ENCODE measurements at places on chromosomes 3 and 15.

- no peak for DNase-seq
Measured at GRCh38 chr3:148718982-148719862, 21.5 kb downstream of the AGTR1 start.

DNA sequence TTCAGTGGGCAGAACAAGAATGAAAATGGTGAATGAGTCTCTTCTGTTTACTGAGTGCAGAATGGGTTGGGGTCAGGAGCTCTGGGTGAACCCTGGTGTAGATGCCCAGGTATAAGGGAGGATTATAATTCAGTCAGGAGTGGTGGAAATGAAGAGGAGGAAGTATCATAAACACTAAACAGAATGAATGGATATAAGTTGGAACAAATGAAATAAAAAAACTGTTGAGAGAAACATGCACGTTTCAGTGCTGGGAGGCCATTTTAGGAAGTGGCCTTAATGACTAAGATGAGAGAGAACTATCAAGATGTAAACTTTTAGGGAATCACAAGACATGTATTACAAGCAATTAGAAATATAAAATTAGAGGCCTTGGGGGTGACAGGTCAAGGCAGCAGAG is 32.8 kb upstream of the LEKR1 start:
- DNase-seq, result no peak

- DNase-seq, result no peak
Measured at GRCh38 chr15:69992348-69992747, 105.4 kb downstream of the TLE3 start.

GRCh38 chr3:171429635-171430034 is 30.6 kb downstream of the TNIK start:
- no peak for DNase-seq

DNA sequence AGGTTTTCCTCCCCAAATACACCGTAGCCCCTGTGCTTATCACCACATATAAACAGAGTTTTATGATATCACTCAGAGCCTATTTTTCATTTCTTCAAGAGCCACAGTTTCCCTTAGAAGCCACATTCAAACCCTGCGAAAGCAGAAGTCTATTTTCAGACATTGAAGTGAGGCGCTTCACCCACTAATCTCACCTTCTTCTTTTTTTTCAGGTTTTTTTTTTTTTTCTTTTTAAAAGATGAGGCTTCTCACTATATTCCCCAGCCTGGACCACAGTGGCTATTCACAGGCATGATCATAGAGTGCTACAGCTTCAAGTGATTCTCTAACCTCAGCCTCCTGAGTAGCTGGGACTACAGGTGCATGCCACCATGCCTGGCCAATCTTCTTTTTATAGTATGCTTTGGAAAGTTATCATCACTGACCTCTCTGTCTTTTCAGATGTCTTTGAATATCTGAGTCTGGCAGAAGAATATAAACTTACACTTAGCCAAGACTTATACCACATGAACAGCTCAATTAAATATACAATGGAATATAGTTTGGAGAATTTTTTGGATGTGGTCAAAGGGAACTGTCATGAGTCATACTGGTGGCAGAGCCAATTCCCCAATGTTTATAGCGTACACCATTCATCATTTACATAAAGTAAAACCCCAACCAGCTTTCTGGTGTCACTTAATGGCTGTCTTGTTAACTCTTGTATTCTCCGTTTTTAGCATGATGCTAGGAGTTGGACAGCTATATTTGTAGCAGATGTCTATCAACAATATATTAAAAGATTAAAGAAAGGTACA is 59.7 kb upstream of the CCDC50 start:
- no peak for DNase-seq

DNA sequence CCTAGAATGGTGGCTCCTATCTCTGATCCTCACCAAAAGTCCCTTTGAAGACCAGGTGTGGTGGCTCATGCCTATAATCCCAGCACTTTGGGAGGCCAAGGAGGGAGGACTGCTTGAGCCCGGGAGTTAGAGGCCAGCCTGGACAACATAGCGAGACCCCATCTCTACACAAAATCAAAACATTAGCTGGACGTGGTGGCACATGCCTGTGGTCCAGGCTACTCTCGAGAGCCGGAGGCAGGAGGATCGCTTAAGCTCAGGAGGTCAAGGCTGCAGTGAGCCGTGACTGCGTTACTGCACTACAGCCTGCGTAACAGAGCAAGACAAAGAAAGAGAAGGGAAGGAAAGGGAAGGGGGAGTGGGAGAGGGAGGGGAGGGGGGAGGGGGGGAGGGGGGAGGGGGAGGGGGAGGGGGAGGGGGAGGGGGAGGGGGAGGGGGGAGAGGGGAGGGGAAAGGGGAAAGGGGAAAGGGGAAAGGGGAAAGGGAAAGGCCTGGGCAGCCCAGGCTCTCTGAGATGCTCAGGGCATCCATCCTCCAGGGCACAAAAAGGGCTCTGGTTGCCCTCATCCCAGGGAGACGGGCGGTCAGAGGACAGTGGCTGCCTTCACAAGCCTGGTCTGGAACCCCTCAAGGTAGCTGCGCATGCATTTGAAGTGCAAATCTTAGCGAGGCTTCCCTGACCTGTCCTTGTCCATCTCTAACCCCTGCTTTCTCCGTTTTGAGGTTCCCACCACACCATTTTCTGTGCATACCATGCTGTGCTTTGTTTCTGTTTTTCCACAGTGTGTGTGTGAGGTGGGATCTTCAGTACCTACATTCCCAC is 76.1 kb downstream of the LDHAL6B start:
- DNase-seq, result no peak

DNA sequence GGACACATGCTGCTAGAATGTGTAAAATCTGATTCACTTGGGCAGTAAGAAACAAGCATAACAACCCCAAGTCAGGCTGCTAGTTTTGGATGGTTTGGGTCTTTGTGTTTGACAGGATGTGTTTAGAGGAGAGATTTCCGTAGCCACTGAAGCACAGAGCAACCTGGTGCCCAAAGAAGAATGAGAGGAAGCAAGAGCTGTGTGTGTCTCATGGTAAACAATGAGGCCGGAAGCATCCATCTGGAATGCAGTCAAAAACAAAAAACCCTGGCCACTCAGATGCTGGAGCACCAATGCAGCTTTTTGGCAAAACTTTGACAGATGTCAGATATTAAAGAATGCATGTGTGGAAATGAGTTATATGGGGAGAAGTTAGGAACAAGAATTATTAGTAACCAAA is 39.4 kb upstream of the SNRK start:
- no peak for DNase-seq

DNA sequence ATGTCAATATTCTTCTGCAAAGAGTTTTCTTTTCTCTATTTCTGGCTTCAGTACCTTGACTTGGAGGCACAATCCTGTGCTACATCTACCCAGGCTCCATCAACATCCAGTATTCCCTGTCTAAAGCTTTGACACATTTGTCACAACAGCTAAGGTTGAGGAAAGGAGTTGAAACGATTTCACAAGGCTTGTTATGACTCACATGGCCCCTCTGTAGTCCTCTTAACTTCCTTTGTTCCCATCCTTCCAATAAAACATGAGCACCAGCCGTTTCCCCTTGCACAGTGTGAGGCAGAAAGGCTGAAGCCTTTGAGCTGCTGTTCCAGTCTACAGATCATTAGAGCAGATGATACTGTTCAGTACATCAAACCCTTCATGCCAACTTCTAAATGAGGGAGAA is 163.0 kb upstream of the TMCO5A start:
- DNase-seq, result no peak

- DNase-seq, result no peak
Measured at GRCh38 chr15:98455904-98456303, 192.4 kb upstream of the IGF1R start.

DNA sequence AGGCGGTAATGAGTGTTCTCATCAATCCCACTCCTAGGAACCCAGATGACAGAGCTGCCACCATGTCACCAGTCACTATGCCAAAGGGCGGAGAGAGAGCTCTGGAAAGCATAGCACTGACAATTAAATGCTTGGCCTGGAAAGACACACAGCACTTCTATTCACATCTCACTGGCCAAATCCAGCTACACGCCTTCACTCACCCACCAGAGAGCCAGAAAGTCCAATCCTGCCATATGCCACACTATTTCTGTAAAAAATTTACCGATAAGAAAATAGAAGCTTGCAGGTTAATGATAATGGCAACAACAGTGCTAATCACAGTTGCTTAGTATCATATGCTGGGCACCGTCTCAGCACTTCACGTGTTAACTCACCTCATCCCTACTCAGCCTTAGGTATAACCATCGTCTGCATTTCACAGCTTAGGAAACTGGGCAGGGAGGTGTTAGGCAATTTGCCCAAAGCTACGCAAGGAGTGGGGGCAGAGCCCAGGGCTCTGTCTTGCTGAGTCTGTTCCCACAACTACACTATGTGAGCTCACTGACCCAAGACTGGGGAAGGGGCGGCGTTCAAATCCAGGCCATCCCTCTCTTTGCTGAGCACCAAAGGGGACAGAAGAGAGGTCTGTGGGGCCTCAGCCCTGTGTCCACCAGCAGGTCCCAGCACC is 16.5 kb downstream of the KLHL25 start:
- no peak for DNase-seq

DNA sequence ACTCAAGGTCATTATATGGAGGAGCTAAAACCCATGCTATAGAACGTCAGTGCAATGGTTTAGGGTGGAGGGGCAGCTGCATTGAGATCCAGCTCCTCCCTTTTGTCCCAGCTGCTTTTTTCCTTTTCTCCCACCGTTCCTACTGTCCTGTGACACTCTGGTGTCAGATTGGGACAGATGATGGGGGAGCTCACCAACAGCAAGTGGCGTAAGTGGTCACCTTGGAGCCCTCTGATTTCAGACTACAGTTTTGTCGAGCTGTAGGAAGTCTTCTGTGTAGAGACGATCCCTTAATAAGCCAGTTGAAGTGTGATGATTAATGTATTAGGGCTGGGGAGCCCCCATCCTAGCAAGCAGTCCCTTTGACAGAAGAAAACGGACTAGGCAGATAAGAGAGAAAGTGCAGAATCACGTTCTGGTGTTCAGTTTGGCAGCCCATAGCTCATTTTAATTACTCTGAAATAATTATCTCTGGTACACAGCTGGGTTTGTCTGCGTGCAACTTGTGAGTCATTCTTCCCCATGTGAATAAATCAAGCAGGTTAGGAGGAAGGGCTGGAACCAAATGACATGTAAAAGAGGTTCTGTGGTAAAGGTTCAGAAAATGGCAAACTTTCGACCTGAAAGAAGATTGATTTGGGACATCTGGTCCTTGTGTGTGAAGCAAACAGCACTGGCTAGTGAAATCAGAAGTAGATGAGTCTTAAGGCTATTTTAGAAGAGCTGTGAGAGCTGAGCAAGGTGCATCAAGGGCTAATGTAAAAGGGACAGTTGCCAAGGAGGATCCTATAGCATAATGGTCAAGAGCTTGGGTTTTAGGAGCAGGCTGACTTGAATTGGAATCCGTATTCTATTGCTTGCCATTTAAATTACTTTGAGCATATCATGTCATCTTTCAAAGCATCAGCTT is 241.4 kb downstream of the EDEM1 start:
- DNase-seq, result no peak

GRCh38 chr15:33159726-33160453 is 34.6 kb downstream of the FMN1 start:
- DNase-seq, result no peak

GRCh38 chr15:100757661-100758060 is 122.0 kb upstream of the ALDH1A3 start:
- no peak for DNase-seq

GRCh38 chr15:62887113-62887570 is 155.4 kb upstream of the TPM1 start:
- DNase-seq, result no peak

DNA sequence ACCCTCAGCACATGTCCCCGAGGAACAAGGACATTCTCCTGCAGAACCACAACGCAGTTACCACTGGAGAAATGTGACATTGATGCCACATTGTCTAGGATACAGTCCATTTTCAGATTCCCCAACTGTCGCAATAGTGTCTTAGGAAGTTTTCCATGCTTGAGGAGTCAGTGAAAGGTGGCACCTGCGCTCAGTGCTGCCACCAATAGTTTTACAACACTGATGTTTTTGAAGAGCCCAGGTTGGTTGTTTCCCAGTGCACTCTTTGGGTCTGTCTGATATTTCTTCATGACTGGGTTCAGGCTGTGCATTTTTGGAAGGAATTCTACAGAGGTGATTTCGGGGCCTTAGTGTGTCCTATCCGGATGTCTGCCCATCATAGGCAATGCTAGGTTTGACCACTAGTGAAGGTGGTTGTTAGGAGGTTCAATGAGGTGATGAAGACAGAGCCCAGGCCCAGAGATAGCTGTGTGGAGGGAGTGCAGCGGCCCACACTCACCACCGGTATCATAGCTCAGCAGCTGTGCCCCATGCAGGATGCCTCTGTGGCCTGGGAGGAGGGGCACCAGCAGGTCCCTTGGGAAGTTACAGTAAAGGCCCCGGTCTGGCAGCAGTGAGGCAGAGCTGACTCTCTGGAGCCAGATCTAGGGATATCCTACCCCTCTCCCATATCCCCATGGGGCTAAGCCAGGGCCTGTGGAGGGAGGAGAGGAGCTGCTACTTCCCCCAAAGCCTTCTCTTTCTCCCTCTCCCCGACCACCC is 96.6 kb downstream of the DNAJB8 start:
- no peak for DNase-seq

DNA sequence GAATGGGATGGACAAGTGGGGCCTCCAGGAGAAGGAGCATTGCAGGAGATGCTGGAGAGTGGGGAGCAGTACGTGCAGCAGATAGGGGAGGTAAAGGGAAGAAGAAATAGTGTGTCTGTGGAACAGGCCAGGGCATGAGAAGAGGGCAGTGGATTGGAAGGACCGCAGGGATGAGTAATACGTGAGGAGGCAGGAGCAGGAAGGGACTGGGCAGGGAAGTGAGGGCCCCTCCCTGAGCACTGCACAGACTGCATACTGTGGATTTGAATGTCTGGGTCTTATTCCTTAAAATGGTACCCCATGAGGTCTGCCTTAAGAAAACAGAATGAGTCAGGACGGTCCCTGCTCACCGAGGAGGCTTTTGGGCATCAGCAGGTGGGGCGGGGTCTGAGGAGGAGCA is 210.0 kb upstream of the NDN start:
- DNase-seq, result no peak

DNA sequence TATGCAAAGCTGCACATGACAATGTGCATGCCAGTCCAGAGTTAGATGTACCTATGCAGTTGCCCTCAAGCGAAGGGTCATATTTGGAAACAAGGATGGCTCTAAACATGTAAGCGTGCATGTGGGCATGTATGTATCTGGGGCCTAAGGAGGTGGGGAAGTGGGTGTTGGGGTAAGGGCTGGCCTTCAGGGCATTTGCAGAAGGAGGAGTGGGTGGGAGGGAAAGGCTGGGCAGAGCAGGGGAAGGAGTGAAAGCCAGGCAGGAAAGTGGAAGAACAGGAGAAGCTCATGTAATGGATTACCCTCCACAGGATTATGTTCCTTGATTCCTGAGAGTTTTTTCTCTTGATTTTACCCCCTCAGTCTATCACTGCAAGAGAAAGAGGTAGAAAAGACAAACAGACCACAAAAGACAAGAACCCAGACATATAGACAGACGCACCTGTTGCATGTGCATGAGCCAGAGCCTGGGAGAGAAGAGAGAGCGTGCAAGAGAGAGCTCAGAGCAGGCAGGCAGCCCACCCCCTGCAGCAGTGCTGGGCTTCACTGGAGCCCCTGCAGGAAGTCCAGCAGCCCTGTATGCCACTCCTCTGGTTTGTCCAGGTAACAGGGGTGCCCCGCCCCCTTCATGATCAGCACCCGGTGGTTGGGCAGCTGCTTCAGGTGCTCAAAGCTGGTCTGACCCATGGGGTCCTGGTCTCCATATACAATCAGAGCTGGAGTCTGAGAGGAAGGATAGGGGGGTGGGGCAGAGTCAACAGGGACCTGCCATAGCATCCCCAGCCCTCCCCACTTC is 1.8 kb upstream of the PCBP4 start:
- DNase-seq, result no peak

GRCh38 chr3:151777880-151778279 is 36.0 kb upstream of the AADAC start:
- DNase-seq, result no peak
